NCI-H526 (cell line): ENCODE measurements at places on chromosomes 2 and 18.

DNA sequence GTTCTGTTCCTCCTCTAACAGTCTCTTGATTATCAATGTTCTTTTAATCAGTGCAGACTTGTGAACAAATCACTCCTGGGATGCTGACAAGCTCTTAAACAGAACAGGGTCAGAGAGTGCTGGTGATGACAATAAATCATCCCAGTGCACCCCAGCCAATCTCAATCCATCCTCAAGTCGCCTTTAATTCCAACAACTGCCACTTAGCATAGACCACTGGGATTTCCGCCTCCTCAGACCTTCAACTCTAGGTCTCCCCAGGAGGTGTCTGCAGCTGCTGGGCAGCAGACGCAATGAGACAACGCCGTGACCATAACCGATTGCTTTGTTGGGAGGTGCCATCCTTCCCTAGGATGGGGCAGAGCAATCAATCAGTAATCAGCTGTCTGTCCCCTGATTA is 184.2 kb upstream of the ACAA2 start:
- no peak for DNase-seq

DNA sequence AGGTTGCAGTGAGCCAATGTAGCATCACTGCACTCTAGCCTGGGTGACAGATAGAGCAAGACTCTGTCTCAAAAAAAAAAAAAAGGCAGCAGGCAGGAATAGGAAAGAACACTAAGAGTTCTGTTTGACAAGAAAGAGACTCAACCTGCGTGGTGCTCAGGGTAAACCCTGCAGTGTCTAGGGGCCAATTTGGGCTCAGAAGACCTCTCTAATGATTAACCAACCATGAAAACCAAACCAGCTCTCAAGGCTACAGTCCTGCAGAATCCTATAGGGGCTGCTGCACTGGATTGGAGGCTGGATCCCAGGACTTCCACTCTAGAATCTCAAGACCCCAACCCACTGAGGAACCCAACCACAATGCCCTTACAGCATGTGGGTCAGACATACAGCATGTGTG is 2.4 kb downstream of the TRABD2A start:
- DNase-seq: no peak

GRCh38 chr2:10675131-10675530 is 14.6 kb downstream of the NOL10 start:
- no peak for DNase-seq

- no peak for DNase-seq
These were observed at the start of gene HRH4 for GRCh38 chr18:24460388-24460787. TSS of gene HRH4 (plus strand) at chr18:24460637. CDS start at chr18:24460729, 92 bp downstream.

- DNase-seq: no peak
These were observed 53.9 kb upstream of the GLI2 start for GRCh38 chr2:120681696-120682288.

DNA sequence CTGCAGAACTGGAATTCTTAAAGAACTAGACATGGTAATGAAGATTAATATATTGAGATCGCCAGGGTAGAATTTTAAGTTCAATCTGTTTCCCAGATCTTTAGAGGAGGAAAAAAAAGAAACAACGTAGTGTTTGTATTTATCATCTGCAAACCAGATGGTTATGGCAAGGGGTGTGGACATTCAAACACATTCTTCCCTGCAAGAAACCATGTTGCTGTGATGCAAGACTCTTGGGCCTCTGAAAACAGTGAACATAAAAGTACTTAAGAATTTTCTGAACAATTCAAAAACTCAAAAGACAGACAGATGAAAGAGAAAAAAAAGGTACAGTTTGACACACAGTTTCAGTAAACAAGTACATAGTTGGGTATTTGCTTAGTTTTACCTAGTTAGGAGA is 35.6 kb downstream of the COL5A2 start:
- DNase-seq: no peak

- DNase-seq: no peak
These were observed 193.0 kb upstream of the LHCGR start for GRCh38 chr2:48948400-48949125.

GRCh38 chr2:23788100-23788499 is 138.8 kb downstream of the ATAD2B start:
- no peak for DNase-seq

DNA sequence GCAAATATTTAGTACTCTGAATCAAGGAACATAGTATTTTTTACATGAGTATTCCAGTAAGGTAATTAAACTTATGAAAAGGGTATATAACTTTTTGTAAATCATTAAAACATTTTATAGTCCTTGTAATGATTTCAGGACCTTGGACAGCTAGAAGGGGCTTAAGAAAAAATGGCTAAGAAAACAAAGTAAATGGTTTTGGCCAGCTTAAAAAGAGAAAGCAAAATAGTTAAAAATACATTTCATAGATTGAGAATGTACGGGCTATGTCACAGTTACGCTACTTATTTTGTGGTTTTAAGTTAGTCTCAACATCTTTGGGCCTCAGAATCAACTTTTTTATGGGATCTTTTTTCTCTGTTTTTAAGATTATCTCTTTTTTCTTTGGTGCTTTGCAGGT is 26.7 kb downstream of the POLI start:
- DNase-seq: no peak
